Keratinocyte (primary cell): ENCODE measurements at places on chromosomes 16 and 17. TPM values are rescaled to one million over a fixed set of nuclear protein-coding genes. Genes with fewer than 3 reads are reported as not detected.

- DNase-seq, result no peak
These were observed at the start of gene CSNK2A2 for GRCh38 chr16:58198022-58198683. TSS of gene CSNK2A2 (minus strand) at chr16:58198106. CDS start at chr16:58197736, 370 bp downstream.

- DNase-seq, result no peak
These were observed 44.6 kb upstream of the MAF start for GRCh38 chr16:79644971-79645667.

- no peak for DNase-seq
These were observed 10.8 kb downstream of the LRRC59 start for GRCh38 chr17:50386510-50386909.

DNA sequence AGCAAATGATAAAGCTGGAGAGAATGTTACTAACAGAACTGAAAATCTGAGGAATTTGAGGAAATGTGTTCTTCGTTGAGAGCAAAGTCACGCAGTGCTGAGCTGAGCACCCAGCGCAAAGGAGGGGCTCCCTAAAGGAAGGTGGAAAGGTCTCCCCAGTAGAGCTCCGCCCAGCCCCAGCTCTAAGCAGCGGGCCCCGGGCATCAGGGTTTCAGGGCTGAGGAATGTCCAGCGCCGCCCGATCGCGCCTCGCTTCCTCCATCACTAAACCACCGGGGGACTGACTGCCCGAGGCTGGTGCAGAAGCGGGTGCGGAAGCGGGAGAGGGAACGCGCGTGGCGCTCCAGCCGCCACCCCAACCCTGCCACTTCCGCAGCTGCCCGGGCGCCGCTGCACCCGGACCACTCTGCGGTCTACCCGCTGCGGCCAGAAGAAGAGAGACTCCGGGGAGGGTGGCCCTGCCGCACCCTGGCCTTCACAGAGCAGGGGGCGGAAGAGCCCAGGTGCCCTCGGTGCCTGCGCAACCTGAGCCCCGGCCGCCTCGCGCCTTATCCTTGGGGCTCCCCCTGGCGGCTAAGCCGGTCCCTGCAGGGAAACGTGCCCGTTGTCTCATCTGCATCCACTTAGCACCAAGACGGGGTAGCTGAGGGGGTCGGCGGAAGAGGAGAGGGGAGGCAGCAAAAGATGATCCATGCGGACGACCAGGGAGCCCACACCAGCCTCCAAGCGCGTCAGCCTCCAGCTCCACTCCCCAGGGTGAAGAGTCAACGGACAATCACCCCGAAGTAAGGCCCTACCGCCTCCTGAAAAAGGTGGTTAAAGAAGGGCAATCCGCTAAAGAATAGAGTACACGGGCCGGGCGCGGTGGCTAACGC is 12.4 kb upstream of the GUCY2D start:
- peak; percentile 28 for DNase-seq

- no peak for DNase-seq
These were observed 36.4 kb downstream of the RHBDL3 start for GRCh38 chr17:32302037-32302436.

GRCh38 chr17:76353004-76353598 is 615 bp downstream of the PRPSAP1 start:
- DNase-seq, result no peak

The ERAL1 gene
- polyA plus RNA-seq, result 46.5 to 63.3 TPM (median 60.6 TPM) in 3 replicates

The CCDC200 gene
- polyA plus RNA-seq, result not detected in 3 replicates

The EPOP gene
- polyA plus RNA-seq, result 2.1 to 4.4 TPM (median 3.2 TPM) in 3 replicates

The ATPAF2 gene
- 22.4 to 24.4 TPM (median 23.6 TPM) in 3 replicates for polyA plus RNA-seq

The NGFR gene
- polyA plus RNA-seq, result 0.97 to 3.1 TPM (median 1.7 TPM) in 3 replicates
